ENCODE measurements at places on chromosomes 1 and 21.

GRCh38 chr1:67988066-67988465 is 62.4 kb downstream of the DIRAS3 start:
- DNase-seq = no peak

GRCh38 chr21:35581640-35582039 is 478.7 kb downstream of the SETD4 start:
- no peak for DNase-seq

DNA sequence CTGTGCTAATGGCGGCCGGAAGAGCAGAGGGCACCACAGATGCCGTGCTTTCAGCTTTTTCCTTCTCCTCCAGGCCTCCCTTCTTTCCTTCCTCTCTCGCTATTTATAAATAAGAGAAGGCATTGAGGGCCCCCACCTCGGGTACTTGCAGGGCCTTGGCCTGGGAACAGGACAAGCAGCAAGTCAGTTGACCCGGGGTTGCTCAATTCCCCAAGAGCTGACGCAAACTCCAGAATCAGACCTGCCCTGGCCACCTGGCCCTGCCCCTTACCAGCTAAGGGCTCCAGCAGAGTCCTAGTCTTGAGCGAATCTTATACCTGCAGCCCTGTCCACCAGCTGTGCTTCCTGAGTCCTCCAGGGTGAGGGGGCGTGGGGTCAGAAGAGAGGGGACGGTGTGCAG is 13.5 kb downstream of the TNFRSF1B start:
- no peak for DNase-seq

DNA sequence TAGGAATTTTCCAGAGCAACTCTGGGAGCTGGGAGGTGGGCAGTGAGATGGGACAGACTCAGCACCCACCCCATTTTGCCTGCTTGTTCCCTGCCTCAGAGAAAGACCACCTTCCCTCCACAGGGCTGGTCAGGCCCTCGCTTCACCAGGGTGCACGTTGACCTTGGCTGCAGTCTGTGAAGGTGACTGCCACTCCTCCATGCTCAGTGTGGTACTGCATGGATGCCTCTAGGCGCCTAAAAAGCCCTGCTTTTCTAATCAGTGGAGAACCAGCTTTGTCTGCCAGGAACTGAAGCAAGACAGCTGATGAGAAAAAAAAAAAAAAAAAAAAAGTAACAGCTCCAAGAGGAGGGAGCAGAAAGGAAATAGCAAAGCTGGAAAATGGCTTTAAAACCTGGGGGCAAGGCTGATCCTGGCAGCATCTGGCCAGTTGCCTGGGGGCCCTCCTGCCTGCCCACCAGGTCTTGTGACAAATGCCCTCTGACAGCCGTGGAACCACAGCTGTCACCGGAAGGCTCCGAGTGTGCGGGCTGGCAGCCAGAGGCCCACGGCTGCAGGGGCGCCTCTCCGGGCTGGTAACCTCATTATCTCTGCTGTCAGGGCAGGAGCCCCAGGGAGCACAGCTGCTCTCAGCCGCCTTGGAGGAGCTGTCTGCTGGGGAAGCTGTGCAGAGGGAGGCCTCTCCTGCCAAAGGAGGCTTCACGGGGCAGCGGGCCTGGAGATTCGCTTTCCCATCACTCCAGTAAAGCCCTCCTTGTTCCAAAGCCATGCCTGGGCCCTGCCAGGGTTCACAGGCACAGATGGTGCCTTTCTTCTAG is 13.7 kb downstream of the KIAA1614 start:
- no peak for DNase-seq

All from CD4-positive, alpha-beta memory T cell (primary cell).